ENCODE measurements at places on chromosomes 1 and 21.

- no peak for DNase-seq
These were observed 650.8 kb downstream of the PLPP3 start for GRCh38 chr1:55928576-55928975.

DNA sequence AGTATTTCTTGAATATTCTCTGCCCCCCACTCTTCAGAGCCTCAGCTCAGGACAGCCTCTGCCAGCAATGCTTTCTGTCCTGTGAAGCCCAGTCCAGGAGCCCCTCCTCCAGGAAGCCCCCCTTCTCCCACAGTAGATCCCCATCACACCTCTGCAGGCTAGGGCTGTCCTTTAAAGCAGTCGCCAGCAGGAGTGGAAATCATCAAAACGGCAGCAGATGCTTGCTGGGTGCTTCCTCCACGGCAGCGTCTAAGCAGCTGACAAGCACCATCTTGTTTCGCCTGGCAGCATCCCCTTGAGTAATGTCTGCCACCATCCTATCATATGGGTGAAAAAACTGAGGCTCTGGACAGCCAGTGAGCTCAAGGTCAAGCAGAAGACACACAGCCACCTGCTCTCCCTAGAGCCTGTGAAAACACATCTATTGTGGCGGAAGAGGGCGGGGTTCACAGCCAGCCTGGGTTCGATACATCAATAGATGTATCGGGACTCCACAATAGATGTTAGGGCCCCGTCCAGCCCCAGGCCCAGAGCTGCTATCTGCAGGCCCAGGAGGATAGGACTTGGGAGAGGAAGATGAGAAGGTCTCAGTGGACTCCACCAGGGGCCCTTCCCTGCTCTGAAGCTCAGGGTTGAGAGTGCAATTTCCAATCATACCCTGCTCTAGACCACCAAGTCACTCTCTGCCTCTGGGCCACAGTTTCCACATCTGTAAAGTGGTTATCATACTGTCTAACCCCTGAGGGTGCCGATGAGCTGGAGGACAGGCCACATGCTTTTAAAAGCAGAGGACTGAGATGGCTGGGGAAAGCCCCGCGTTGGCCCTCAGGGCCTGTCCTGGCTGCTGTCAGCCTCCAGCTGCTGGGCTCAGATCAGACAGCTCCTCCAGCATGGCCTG, 17.5 kb downstream of the RUNX3 start:
- peak; percentile 66 for DNase-seq

- no peak for DNase-seq
These were observed 145.2 kb downstream of the SYT2 start for GRCh38 chr1:202564958-202565495.

GRCh38 chr1:56045477-56045876, 533.9 kb downstream of the PLPP3 start:
- DNase-seq, result no peak

- peak; percentile 43 for DNase-seq
These were observed 256.7 kb upstream of the CACYBP start for GRCh38 chr1:174742805-174743653.

- DNase-seq, result no peak
These were observed 860.8 kb upstream of the B3GALT2 start for GRCh38 chr1:194047206-194047605.

DNA sequence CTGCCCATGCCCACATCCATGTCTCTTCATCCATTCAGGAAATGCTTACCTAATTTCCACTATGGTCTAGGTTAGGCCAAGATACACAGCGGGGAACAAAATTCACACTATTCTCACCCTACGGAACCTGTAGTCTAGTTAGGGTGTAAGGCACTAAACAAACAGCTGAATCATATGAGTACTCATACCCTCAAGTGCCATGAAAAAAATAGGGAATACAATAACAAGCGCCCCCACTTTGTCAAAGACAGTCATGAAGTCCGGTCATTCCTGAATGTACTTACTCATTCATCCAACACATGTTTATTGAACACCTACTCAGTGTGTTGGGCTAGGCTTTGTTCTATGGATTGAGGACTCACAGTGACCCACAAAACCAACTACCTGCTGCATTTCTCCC, 6.2 kb upstream of the FYB2 start:
- no peak for DNase-seq

DNA sequence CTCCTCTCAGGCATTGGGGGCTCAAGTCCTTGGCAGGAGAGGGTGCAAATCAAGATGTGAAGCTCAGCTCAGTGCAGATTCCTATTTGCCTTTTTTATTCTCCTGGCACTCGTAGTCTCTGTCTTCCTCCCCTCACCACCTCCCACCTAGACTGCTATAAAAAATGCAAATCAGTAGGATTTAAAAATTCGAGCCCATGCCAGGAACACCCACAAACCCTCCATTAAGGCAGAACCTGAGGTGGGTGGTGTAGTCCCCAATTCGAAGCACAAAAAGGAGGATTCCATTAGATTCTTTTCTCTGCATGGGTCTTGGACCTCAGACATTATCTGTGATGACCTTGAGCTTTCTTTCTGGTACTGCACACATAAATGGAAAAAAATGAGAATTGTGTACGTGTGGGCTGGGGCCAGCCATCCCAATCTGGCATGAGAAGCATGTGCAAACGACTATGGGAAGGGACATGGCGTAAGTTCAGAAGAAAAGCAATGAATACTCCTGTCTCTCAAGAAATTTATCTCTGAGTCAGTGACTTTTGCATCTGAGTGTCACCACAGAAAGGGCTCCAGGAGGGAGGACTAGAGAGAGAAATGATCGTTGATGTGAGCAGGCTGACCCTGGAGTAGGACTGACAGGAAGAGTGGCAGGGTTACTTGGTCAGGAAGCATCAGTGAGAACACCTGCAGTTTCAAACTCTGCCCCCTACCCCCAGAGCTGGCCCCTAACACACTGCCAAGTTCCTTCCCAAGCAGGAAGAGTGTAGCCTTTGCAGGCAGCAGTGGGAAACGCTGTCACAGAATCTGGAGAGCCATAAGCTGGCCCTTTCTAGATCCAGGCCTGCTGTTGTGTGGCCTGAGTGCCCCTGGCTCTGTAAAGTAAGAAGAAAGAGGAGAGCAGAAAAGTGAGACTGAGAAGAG, 1.7 kb downstream of the INKA2 start:
- DNase-seq, result peak; percentile 37

DNA sequence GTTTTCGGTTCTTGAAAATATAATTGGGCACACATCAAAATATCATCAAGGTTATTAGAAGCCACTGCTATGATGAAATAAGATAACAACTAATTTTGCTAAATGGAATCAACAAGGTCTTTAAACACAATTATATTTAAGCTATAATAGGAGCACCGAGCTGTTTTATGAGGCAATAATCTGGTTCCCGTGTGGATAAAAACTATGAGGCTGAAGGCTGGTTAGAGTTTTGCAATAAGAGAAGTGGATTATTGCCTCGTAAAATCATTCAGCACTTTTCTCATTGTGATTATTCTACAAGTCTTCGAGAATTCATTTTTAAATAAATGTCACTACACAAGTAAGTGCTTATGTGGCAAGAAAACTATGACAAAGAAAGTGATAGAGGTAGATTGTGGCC, 975.7 kb upstream of the ADGRL2 start:
- DNase-seq, result no peak

DNA sequence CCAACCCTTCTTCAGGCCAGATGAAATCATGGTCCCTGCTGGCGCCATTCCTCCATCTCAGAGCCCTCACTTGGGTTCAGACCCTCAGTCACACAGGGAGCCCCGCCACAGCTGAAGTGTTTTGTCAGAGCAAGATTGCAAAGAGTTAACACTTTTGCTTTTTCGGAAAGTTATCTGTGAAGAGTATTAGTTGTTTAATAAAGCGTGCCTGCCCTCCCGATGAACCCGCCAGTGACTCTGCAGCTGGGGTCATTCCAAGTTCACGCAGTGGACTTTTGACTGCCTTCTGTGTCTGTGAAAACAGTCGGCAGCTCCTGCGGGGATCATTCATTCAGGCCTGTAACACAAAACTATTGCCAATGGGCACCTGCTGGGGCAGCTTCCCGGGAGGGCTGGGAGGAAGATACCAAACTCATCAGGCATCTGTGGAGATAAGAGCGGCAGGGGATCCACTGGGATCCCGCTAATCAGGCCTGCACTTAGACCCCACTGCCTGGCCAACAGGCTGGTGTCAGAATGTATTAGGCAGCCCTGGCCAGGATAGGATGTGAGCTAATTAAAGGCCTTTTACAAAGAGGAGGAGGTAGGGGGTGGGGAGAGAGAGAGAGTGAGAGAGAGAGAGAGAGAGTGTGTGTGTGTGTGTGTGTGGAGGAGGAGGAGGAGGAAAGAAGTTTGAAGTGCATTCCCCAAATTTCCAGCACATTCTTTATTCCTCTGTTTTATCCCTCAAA, 184.5 kb downstream of the DHRS3 start:
- DNase-seq, result peak; percentile 56

DNA sequence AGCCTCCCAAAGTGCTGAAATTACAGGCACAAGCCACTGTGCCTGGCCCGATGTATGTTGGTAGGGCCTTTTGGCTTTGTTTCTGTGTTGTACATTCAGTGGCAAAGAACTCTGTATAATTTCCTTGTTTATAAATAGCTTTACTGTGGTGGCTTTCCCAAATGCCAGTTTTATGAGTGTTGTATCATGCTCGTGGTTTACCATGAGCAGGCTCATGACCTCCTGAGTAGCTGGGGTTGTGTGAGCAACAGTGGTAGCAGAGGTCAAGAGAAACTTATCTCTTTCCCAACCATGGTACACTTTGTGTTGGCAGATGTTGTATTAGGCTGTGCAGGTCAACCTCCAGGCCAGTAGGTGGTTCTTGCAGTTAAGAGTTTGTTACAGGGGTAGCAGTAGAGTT, 420.4 kb upstream of the BEND5 start:
- DNase-seq, result no peak

- DNase-seq, result no peak
These were observed 35.9 kb upstream of the PROX1 start for GRCh38 chr1:213951876-213952275.

DNA sequence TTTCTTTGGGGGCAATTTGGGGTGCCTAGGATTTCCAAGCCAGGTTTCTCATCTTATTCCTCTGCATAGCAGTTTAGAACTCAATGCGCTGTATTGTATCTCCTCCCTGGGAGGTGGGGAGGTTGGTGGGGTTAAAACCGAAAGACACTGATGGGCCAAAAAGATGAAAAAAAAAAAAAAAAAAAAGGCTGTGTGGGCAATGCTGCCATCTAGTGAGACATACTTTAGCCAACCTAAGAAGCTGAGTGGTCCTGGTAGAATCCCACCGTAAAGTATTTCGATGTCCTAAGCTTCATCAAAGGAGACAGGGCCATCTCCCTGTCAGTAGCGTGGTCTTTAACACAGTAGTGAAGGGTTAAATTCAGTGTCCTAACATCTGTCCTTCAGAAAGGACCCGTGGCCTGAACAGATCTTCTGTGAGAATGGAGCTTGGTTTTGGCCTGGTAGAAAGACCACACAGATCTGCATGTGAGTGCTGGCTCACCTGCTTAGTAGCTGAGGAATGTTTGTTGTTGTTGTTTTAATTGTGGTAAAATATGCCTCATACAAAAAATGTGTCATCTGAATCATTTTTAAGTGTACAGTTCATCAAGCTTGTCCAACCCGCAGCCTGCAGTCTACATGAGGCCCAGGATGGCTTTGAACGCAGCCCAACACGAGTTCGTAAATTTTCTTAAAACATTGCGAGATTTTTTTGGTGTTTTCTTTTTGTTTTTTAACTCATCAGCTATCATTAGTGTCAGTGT, 226.2 kb downstream of the KIF26B start:
- no peak for DNase-seq

DNA sequence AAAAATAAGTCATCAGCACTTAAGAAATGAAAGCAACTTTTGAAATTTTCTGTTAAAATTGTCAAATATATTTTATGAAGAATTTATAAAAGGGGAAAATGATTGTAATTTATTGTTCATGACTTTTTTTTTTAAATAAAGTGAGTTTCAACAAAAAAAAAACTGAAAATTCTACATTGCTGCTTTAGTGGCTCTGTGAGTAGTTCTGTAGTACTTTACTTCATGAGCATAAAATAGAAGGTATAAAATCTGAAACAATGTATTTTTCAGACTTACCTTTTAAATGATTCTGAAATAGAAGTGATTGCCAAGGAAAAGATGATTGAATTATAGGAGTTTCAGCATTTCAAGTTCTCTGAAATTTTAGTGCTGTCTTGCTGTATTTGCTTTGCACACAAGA, 13.8 kb downstream of the PDIK1L start:
- DNase-seq, result no peak

DNA sequence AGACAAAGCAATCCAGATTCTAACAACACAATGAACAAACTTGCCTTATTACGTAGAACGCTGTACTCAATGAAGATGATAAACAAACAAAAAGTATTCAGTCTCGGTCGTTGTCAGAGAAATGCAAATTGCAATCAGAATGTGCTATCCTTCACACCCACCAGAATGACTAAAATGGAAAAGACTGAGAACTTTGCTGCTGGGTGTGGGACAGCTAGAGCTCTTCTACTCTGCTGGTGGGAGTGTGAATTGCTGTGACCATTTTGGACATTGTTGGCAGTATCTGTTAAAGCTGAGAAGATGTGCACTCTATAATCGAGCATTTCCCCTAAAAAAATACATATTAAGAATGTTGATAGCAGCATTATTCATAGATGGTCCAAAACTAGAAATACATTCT, 111.4 kb downstream of the PEX14 start:
- no peak for DNase-seq

DNA sequence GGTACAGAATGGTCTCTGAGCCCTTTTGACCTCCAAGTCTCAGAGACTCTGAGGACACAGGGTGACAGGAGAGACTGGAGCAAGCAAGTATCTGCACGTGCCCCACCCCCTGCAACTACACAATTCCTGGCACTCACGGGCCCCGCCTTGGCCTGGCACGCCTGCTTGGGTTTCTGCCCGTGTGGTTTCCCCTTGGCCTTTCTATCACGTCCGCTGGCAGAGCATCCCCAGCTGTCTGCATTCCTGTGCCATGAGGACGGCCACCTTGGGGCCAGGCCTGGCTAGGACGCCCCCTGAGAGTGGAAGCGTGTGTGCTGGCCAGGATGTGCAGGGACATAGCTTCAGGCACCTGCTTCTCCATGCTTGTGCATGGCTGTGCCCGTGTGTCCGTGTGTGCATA, 14.3 kb upstream of the EDN2 start:
- DNase-seq, result peak; percentile 92

DNA sequence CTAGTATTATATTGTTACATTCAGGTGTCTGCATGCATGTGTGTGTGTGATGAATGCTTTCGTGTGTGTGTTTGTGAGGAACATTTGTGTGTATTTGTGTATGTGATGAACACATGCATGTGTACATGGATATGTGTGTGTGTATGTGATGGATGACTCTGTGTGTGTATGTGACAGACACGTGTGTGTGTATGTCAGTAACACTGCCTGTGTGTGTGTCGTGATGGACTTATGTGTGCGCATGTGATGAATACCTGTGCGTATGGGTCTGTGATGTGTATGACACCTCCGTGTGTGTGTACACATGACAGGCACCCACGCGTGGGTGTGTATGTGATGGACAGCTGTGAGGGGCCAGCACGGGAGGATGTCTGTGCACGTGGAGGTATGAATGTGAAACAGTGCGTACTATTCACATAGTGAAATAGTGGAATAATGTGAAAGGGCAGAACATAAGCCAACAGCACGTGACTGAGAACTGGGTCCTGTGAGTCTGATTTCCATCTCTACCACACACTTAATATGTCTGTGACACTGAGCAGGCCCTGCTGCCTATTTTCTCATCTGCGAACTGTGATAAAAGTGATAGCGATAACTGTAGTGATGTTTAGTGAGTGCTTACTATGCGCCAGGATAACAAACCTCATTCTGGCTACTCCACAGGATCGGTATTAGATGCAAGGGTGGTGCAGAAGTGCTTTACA, 41.8 kb upstream of the CSF3R start:
- no peak for DNase-seq

GRCh38 chr1:183604815-183605214, 14.6 kb upstream of the NCF2 start:
- no peak for DNase-seq

Measured in M059J (cell line).